Myocyte (in vitro differentiated cells): ENCODE measurements at places on chromosomes 11 and 22. TPM values are rescaled to one million over a fixed set of nuclear protein-coding genes. Genes with fewer than 3 reads are reported as not detected.

DNA sequence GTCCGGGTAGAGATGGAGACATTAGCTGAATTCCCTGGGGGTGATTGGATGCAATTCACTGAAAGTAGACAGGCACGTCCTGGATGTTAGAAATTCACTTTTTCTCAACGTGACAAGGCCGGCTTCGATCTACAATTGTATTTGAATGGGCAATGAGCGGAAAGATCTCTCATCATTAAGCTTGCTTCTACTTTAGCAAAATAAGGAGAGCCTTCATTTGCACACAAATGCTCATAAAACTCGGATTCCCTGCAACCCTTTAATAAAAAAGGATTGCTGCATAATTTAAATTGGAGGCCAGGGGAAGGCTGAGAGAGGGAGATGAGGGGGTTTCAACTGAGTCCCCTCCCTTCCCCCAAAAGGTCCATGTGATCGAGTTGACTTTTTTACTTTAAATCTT is 10.6 kb upstream of the PAX6 start:
- DNase-seq, result no peak

Gene ZP1
- total RNA-seq, result not detected in 2 replicates

DNA sequence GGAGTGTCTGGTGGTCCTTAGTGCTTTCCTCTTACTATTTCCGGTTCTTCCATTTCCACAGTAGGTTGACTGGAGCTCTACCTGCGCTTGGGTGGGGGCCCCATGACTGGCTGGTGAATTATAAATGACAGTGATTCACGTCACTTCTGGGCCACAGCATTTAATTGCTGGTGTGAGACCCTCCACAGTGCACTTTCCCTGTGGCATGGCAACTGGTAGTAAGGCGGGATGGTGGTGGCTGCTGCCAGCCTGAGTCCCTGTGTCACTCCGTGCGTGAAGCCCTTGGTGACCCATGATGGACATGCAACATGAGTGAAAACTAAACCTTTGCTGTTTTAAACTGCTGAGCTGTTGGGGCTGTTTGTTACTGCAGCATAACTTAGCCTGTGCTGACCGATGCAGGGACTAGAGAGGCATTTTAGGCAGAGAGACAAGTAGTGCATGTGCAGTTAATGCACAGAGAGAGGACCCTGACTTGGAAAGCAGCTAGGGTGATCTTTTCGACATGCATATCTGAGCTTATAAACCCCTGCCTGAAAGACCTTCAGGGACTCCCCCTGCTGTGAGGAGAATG is 3.1 kb downstream of the PRDM11 start:
- no peak for DNase-seq

- no peak for DNase-seq
Observed at GRCh38 chr11:67413266-67413849, 2.1 kb upstream of the CARNS1 start.

GRCh38 chr22:41198027-41198580 is 7.0 kb upstream of the L3MBTL2 start:
- peak; percentile 30 for DNase-seq

DNA sequence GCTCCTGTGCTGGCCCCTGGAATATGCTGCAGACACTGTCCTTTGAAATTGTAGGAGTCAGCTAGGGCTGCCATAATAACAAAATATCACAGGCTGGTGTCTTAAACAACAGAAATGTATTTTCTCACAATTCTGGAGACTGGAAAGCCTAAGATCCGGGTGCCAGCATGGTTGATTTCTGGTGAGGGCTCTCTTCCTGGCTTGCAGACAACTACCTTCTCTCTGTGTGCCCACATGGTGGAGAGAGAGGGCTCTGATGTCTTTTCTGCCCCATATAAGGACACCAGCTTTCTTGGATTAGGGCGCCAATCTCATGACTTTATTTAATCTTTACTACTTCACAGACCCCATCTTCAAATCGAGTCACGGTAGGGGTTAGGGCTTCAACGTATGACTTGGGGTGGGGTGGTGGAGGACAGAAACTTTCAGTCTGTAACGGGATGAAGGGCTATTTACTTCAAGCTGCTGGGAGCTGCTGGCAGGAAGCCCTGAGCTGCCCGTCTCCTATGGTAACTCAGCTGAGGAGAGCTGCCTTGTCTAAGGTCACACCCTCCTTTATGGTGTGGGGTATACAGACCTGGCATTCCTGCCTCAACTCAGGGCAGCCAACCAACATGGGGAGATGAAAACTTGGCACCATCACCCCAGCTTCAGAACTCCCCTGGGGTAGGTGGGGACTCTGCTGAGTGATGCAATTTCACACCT is 142.9 kb upstream of the ZBED5 start:
- DNase-seq, result no peak

Gene KRTAP5-3
- not detected in 2 replicates for total RNA-seq

DNA sequence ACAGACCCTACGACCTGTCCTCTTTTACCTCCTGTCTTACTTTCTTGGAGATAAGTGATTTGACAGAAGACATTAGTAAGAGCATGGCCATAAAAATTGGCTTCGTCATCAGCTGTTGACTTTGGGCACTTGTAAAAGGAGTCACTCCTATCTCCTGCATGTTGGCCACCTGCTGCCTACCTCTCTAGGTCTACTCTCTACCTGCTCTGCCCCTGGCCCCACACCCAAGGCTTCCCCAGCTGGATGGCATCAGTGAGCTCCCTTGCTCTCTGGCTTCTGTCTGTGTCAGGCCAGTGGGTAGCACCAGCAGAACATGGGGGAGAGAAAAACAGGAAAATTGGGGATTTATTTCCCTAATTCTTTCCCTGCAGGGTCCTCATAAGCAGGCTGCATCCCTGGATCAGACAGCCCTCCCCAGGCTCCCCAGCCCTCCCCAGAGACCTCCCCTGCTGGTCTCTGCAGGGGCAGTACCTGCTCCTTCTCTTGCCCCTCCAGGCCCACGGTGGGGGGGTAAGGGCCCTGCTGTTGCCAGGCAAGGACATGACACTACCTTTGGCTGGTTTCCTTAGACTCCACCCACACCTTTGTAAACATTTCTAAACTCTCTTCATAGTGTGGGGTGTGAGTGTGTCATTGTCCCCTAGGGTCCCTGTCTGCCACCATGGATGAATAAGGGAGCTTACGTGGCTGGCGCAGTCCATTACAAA is 157.0 kb upstream of the NECTIN1 start:
- DNase-seq, result no peak

Gene MUC2
- not detected in 2 replicates for total RNA-seq

Gene OR8D1
- total RNA-seq, result not detected in 2 replicates

DNA sequence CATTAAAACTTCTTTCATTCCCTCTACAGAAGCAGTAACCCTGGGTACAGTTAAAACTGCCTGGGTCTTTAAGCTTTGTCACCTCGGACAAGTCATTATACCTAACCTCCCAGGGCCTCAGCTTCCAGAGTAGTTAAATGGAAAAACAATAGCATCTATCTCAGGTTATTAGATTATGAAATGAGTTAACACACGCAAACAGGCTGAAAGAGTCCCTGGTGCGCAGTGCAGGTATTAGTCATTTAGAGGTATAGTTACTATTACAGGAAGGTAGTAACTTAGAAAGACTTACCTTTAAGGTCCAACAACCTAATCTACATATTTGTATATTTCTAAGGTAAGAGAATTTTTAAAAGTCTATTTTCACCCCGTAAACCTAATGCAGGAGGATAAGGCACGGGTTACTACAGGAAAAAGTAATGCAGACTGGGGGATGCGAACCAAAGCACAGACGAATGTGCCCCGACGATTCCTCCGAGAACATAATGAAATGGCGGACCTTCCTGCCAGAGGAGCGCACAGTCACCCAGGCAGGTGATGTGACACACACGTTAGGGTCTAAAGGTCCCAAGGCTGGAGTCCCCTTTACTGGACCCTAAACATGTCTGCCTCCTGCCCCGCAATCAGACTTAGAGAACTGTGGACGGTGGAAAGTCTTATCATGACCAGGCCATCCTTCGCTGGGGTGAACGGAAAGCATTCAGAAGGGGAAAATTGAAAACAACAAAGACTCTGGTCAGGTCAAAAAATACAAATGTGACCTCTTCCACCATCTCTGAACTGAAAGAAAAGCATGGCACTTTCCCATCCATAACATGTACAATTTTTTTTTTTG is 1.3 kb downstream of the NAP1L4 start:
- peak; percentile 8 for DNase-seq

GRCh38 chr22:31919730-31920129 is 24.6 kb upstream of the YWHAH start:
- DNase-seq, result no peak

- DNase-seq, result no peak
Observed at GRCh38 chr11:80523057-80523456, 1082.2 kb upstream of the TENM4 start.

- DNase-seq, result no peak
Observed at GRCh38 chr11:30921811-30922210, 335.7 kb upstream of the MPPED2 start.

GRCh38 chr11:63813563-63814382 is 517 bp downstream of the SPINDOC start:
- DNase-seq, result peak; percentile 63

GRCh38 chr22:40199852-40200251 is 22.1 kb downstream of the TNRC6B start:
- DNase-seq, result no peak

DNA sequence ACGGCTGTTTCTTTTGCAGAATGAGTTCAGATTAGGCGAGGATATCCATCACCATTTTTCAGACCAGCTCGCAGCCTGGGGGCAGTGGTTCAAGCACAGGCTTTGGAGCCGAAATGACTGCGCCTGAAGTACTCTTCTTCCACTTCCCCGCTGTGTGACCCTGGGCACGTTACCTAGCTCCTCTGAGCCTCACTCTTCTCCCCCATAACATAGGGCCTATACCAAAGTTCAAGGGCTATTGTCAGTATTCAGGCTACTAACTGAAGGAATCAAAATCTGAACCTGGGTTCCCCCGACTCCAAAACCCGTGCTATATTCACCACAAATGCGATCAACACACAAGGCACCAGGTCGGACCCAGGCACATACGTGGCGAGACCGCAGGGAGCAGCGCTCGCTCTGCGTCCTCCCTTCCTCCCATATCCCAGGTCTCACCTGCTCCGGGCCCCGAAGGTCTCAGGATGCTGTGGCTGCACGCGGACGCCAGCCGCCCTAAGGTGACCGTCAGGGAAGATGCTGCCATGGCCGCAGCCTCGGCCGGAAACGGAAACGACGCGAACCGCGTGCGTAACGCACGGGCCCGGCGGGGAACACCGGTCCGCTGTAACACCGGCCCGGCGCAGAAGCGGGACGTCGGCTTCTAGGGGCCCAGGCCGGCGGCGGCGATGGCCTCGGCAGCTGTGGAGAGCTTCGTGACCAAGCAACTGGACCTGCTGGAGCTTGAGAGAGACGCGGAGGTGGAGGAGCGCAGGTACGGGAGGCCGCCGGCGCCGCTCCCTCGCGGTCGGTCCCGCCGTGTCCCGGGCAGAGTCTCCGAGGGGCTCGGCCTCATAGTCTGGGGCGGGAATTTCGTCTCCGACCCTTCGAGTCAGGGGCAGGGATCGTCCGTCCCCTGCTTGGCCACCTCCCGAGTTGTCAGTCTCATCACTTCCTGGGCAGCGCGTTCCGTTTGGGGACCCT is at the start of the genes IGHMBP2 and MRPL21:
TSS of gene IGHMBP2 (plus strand) at position 604 of the 960 bp plus-strand sequence. CDS start at position 666, 62 bp downstream.
TSS of gene MRPL21 (minus strand) at position 545 of the 960 bp plus-strand sequence. CDS start at position 523, 22 bp downstream.
- DNase-seq, result peak; percentile 87

Gene CECR2
- total RNA-seq, result 5.3 and 11.3 TPM in 2 replicates

DNA sequence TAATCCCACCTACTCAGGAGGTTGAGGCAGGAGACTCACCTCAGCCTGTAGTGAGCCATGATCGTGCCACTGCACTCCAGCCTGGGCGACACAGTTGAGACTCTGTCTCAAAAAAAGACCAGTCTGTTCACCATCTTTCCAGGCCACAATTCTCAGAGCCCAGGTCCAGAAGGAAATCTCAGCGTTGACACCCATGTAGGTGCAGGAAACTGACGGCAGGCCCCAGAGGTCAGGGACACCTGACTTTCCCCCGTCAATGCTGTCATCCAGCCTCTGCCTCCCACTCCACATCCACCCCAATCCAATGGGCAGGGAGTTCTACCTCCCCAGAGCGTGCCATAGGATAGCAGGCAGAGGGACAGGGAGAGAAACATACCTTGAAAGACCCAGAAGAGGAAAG is 5.9 kb upstream of the GRK2 start:
- DNase-seq, result no peak

Gene ENTHD1
- total RNA-seq, result not detected in 2 replicates

- peak; percentile 93 for DNase-seq
Observed at GRCh38 chr11:3616721-3617460, 24.9 kb downstream of the ART5 start.

Gene ZW10
- total RNA-seq, result 12.5 and 17.2 TPM in 2 replicates

DNA sequence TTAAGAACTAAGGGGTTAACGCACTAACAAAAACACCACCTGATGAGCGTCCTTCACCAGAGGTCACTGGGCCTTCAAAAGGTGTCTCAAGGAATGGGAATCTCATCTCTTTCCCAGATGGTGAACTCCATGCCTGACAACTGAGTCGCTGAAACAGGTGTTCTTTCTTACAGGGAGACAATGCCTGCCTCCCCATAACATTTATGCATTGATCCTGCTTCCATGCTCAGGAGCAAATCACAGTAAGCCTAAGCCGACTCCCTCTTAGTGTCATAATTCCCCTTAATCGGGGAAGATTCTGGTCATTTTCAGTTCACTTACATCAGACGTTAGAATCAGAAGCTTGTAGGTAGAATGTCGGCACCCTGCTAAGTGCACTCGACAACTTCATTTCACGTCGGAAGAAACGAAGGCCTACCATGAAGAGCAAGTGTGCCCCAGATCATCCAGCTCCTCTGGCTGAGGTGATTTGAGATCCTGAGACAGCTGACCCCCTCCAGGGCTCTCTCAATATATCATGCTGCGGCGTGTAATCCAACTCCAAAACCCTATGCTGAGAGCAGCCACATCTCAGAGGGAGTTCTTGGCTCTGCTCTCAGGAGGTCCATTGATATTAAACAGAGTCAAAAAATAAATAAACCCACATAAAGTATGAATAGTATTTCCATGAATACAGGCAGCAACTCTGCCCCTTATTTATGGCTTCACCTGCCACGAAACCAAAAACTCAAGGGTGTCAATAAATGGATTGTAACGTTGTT is 163.1 kb downstream of the LARGE1 start:
- DNase-seq, result peak; percentile 15

- DNase-seq, result no peak
Observed at GRCh38 chr11:76339221-76339620, 41.7 kb downstream of the THAP12 start.

DNA sequence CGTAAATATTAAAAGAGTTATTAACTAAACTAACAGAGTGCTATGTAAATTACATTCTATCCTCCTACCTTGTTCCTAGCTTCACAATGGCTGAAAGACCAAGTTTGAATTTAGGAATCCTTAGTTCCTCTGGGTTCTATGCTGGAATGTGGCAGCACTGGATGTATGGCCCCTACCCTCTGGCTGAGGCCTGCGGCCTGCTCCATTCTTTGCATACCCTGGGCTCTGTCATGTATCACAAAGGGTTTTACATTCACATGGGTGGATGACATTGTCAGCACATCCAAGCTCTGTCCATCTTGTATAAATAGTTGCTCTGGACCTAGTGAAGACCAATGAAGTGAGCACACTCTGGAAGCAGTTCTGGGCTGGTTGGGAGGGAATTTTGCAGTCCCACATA is 54.5 kb downstream of the AASDHPPT start:
- no peak for DNase-seq

GRCh38 chr11:119681361-119681910 is 47.6 kb downstream of the NECTIN1 start:
- DNase-seq, result no peak

GRCh38 chr11:134514354-134514951 is 102.4 kb upstream of the B3GAT1 start:
- DNase-seq, result no peak

Gene TMEM191B
- total RNA-seq, result 3.1 and 3.3 TPM in 2 replicates
